ENCODE measurements at places on chromosomes 3 and 15. TPM values are rescaled to one million over a fixed set of nuclear protein-coding genes. Genes with fewer than 3 reads are reported as not detected.

DNA sequence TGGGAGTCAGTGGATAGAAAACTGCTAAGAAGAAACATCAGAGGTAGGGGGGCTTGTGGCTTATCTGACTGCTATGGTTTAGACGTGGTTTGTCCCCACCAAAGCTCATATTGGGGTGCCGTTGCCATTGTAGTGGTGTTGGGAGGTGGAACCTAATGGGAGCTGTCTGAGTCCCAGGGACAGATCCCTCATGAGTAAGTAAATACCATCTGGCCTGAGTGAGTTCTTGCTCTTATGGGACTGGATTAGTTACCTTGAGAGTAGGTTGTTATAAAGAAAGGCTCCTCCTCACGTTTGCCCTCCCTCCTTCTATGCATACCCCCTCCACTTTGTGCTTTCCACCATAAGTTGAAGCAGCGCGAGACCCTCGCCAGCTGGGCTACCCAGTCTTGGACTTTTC, 53.4 kb upstream of the VILL start:
- H3K4me1 ChIP-seq = no peaks in the 10 kb centered on the region
- no peak for DNase-seq
- H3K27ac ChIP-seq = no peak overlapping the region
- H3K4me3 ChIP-seq = no peak overlapping the region

The NUP210 gene
- 143 TPM for total RNA-seq

GRCh38 chr15:98442379-98442833, 205.9 kb upstream of the IGF1R start:
- H3K27ac ChIP-seq = no peak overlapping the region
- H3K4me1 ChIP-seq = no peaks in the 10 kb centered on the region
- H3K36me3 ChIP-seq = no peaks in the 10 kb centered on the region
- DNase-seq = peak; percentile 14
- no peaks in the 10 kb centered on the region for H3K27me3 ChIP-seq

The LYZL4 gene
- total RNA-seq = not detected

DNA sequence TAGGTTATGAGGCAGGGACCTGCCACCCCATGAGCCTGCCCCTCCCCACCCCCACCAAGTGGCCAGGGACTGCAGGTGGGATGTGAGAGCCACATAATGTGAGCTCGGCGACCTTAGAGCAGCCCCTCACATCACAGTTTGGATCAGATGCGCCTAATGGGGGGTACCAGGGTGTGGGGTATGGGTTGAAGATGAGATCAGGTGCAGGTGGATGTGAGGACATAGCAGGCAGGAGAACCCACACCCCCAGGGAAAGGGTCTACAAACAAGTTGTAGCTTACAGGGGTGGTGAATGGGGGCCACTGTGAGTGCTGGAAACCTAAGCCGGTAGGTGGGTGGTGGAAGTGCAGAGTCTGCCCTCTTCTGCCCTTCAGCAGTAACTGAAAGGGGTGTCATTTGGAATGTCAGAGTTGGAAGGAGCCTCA, 94.0 kb downstream of the CORO2B start:
- no peaks in the 10 kb centered on the region for H3K27me3 ChIP-seq
- no peak for DNase-seq
- no peaks in the 10 kb centered on the region for H3K4me1 ChIP-seq
- no peak overlapping the region for H3K27ac ChIP-seq

GRCh38 chr3:33174711-33175414, 43.7 kb downstream of the SUSD5 start:
- H3K4me1 ChIP-seq = no peaks in the 10 kb centered on the region
- H3K27ac ChIP-seq = no peak overlapping the region
- no peaks in the 10 kb centered on the region for H3K27me3 ChIP-seq
- DNase-seq = no peak
- H3K4me3 ChIP-seq = no peak overlapping the region
- no peaks in the 10 kb centered on the region for H3K36me3 ChIP-seq

DNA sequence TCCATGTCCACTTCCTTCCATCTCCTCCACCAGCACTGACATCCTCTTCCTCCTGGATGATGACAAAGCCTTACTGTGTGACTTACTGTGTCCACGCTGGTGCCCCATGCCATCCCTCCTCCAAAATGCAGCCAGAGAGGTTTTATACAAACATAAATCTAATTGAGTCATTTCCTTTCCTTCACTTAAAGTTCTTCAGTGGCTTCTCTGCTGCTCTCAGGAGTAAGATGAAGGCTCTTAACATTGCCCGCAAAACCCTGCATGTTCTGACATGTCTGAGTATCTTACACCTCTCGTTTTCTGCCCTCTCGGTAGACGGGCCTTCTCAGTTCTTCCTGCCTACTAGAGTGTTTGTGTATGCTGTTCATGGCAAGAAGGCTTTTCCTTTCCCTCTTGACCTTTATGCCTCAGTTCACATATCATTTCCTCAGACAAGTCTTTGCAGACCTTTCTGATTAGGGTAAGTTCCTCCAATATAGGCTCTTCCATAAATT, 175.5 kb downstream of the CFAP20DC start:
- no peaks in the 10 kb centered on the region for H3K36me3 ChIP-seq
- H3K27ac ChIP-seq = no peak overlapping the region
- no peak overlapping the region for H3K4me3 ChIP-seq
- H3K4me1 ChIP-seq = no peaks in the 10 kb centered on the region
- no peak for DNase-seq

GRCh38 chr3:10223676-10224639, 24.3 kb upstream of the TATDN2 start:
- peaks cover 26% of the 10 kb centered on the region for H3K4me1 ChIP-seq
- no peaks in the 10 kb centered on the region for H3K27me3 ChIP-seq
- DNase-seq = peak; percentile 42
- H3K36me3 ChIP-seq = no peaks in the 10 kb centered on the region
- no peak overlapping the region for H3K4me3 ChIP-seq
- no peak overlapping the region for H3K27ac ChIP-seq

The SH2D7 gene
- total RNA-seq = not detected

- no peaks in the 10 kb centered on the region for H3K4me1 ChIP-seq
- H3K36me3 ChIP-seq = no peaks in the 10 kb centered on the region
- no peaks in the 10 kb centered on the region for H3K27me3 ChIP-seq
- H3K27ac ChIP-seq = no peak overlapping the region
- DNase-seq = no peak
Measured at GRCh38 chr15:48400086-48400485, 68.9 kb downstream of the DUT start.

- no peaks in the 10 kb centered on the region for H3K4me1 ChIP-seq
- H3K27ac ChIP-seq = no peak overlapping the region
- no peaks in the 10 kb centered on the region for H3K27me3 ChIP-seq
Measured at GRCh38 chr15:33460166-33460805, 149.5 kb downstream of the RYR3 start.

The GOLGA6D gene
- not detected for total RNA-seq

- H3K36me3 ChIP-seq = no peaks in the 10 kb centered on the region
- no peaks in the 10 kb centered on the region for H3K4me1 ChIP-seq
- H3K4me3 ChIP-seq = no peak overlapping the region
- no peak overlapping the region for H3K27ac ChIP-seq
- DNase-seq = no peak
Measured at GRCh38 chr3:127732879-127733350, 60.2 kb downstream of the ABTB1 start.

DNA sequence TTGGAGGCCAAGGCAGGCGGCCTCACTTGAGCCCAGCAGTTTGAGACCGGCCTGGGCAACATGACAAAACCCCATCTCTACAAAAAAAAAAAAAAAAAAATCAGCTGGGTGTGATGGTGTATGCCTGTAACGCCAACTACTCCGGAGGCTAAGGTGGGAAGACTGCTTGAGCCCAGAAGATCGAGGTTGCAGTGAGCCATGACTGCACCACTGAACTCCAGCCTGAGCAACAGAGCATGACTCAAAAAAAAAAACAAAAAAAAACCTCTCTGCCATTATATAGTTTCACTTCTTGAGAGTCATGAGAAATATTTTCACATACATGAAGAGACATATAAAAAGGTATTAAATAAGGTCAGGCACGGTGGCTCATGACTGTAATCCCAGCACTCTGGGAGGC, 45.9 kb upstream of the CP start:
- H3K27me3 ChIP-seq = no peaks in the 10 kb centered on the region
- DNase-seq = no peak
- no peaks in the 10 kb centered on the region for H3K36me3 ChIP-seq
- H3K4me3 ChIP-seq = no peak overlapping the region

The ACTR8 gene
- total RNA-seq = 34.7 TPM

DNA sequence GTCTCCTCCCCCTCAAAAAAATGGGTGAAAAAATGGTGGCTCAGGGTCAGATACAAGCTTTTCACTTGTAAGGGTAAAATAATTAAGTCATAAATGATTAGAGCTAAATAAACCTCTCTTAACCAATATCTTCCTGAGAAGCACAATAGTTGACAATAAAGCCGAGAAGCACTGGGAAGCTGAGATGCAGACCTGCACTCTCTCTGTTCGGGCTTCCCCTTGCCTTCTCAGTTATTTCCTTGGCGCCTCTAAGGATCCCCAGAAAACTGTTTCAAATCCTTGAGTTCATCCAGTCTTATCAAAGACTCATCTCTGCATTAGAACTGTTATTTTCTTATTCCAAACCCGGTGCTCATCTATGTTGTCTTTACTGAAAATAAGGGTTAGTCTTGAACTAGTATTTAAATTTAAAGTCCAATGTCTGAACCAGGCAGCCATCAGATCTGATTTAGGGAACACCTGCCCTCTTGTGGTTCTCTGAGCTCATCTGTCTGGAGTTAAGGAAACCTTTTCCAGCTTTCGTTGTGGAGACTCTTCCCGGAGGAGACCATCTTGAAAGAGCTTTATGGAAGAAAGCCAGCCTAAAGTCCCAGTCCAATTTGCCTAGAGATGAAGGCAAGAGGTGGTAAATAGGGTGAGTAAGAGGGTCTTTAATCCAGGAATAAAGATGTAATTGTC, 256.4 kb upstream of the MCTP2 start:
- H3K4me1 ChIP-seq = no peaks in the 10 kb centered on the region
- no peak for DNase-seq
- no peak overlapping the region for H3K27ac ChIP-seq
- H3K27me3 ChIP-seq = no peaks in the 10 kb centered on the region
- no peak overlapping the region for H3K4me3 ChIP-seq

- H3K27me3 ChIP-seq = no peaks in the 10 kb centered on the region
- no peaks in the 10 kb centered on the region for H3K36me3 ChIP-seq
- H3K27ac ChIP-seq = no peak overlapping the region
- no peaks in the 10 kb centered on the region for H3K4me1 ChIP-seq
- no peak overlapping the region for H3K4me3 ChIP-seq
- DNase-seq = no peak
Measured at GRCh38 chr15:39588531-39589192, 7.8 kb downstream of the THBS1 start.

The PPP4R2 gene
- total RNA-seq = 122 TPM

GRCh38 chr3:15495461-15496340, 25.8 kb downstream of the COLQ start:
- H3K27ac ChIP-seq = no peak overlapping the region
- H3K4me1 ChIP-seq = no peaks in the 10 kb centered on the region
- H3K36me3 ChIP-seq = no peaks in the 10 kb centered on the region

GRCh38 chr3:186754006-186754405, 29.4 kb upstream of the EIF4A2 start:
- no peaks in the 10 kb centered on the region for H3K27me3 ChIP-seq
- no peak for DNase-seq
- H3K36me3 ChIP-seq = no peaks in the 10 kb centered on the region
- no peak overlapping the region for H3K27ac ChIP-seq
- H3K4me1 ChIP-seq = no peaks in the 10 kb centered on the region
- H3K4me3 ChIP-seq = no peak overlapping the region

DNA sequence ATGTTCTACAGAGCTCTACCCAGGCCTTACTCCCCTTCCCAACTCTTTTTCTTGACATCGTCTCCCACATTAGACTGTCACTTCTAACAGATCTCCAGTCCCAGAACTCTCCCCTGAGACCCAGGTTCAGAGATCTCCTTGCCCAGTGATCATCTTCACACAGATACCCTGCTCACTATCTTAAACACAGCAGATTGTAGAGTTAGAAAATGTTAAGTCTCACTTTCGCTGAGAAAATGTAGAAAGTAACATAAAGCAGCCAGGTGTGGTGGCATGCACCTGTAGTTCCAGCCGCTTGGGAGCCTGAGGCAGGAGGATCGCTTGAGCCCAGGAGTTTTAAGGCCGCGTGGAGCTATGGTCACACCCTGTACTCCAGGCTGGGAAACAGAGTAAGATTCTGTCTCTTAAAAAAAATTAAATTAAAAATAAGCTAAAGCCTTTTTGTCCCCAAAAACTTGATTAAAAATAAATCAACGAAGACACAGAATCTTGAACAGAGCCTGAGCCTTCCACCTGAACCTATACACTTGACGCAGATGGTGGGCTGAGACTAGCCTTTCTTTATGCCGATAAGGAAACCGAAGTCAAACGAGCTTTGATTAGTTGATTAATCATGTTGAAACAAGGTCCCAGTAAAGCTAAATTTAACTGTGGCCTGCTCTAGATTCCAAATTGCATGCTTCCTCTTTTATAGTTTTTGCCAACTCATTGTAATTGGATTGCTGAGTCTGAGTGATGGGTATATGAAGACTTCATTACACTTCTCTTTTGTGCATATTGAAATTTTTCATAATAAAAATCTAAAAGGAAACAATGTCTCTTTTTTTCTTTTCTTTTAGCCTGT, 31.3 kb upstream of the BLM start:
- DNase-seq = no peak
- no peaks in the 10 kb centered on the region for H3K27me3 ChIP-seq
- no peak overlapping the region for H3K27ac ChIP-seq
- H3K4me1 ChIP-seq = peaks cover 20% of the 10 kb centered on the region
- H3K36me3 ChIP-seq = no peaks in the 10 kb centered on the region
- H3K4me3 ChIP-seq = no peak overlapping the region

The GOLGA8G gene
- not detected for total RNA-seq

DNA sequence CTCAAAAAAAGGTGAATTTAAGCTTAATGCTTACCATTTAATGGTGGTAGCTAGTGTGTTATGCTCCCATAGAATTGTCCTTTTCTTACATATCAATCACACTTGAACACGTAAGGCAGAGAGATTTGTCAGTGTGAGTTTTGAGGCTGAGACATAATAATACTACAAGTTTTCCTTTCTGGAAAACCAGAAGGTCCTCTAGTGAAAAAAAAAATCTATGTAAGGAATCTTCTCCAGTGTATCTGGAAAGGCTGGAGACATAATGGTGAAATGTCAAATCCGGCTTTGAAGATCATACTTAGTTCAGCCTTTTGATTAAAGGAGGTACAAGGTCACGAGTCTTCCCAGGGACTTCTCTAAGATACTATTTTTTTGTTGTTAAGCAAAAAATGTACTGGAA, 3.4 kb downstream of the TSC22D2 start:
- H3K36me3 ChIP-seq = no peaks in the 10 kb centered on the region
- no peaks in the 10 kb centered on the region for H3K27me3 ChIP-seq
- peaks cover 59% of the 10 kb centered on the region for H3K4me1 ChIP-seq
- H3K4me3 ChIP-seq = peak overlapping the region; percentile 94
- H3K27ac ChIP-seq = peak overlapping the region; percentile 91

The RTP3 gene
- total RNA-seq = not detected

The WDR93 gene
- not detected for total RNA-seq

- no peaks in the 10 kb centered on the region for H3K27me3 ChIP-seq
- peaks cover 16% of the 10 kb centered on the region for H3K4me1 ChIP-seq
- no peak overlapping the region for H3K27ac ChIP-seq
- H3K36me3 ChIP-seq = no peaks in the 10 kb centered on the region
- no peak for DNase-seq
Measured at GRCh38 chr15:76312540-76313174, 1.4 kb upstream of the ETFA start.

The SAMMSON gene
- total RNA-seq = not detected
